ENCODE measurements at places on chromosomes 12 and 14.

DNA sequence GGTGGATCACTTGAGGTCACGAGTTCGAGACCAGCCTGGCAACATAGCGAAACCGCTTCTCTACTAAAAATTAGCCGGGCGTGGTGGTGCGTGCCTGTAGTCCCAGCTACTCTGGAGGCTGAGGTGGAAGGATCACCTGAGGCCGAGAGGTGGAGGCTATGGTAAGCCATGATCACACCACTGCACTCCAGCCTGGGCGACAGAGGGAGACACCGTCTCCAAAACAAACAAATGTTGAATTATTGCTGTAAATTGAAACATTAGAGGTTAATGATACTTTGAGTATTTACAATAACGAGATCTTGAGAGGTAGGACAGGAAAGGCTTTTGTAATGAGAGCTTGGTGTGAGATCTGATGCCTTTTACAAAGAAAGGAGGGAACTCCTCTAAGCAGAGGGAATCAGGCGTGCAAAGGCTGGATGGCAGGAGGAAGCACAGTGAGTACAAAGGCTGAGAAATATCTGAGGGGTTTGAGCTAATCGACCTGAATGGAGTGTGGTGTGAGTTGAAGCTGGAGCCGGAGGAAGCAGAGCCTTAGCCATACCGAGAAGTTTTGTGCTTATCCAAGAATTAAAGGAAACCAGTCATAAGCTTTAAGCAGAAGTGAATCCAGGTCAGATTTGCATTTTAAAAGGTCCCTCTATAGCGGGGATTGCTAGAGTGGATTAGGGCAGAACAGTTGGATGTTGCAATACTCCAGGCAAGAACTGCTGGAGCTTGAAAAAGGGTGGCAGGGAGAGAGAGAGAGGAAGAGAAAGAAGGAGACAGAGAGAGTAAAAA, 1.1 kb downstream of the RHNO1 start:
- DNase-seq = no peak

GRCh38 chr12:79267580-79267979, 403.0 kb downstream of the SYT1 start:
- DNase-seq = no peak

- DNase-seq = no peak
Measured at GRCh38 chr12:29782285-29782870, 1.4 kb downstream of the TMTC1 start.

DNA sequence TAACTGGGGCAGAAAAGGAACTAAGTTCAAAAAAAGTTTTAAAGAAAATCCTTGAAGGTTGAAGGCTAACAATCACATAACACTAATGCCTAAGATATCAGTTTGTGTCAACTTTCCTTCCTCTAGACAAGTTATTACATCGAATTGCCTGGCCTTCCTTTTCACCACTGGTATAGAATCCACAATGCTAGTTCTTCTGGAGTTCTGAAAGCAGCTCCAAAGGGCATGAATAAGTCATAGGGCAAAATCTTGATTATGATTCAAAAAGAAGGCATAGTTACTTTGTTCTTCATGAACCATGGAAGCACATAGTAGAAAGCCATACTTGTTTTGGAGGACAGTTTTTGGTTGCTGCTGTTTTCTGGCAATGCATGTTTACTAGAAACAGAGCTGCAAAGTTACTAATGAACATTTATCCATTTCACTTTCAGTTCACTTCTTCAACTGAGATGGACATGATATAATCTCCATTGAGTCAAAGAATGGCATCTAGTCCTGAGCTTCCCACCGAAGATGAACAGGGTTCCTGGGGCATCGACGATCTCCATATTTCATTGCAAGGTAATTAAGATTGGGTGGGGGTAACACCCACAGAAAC, 56.0 kb downstream of the SYNE2 start:
- no peak for DNase-seq

- no peak for DNase-seq
Measured at GRCh38 chr14:76676539-76676938, 84.7 kb upstream of the VASH1 start.

DNA sequence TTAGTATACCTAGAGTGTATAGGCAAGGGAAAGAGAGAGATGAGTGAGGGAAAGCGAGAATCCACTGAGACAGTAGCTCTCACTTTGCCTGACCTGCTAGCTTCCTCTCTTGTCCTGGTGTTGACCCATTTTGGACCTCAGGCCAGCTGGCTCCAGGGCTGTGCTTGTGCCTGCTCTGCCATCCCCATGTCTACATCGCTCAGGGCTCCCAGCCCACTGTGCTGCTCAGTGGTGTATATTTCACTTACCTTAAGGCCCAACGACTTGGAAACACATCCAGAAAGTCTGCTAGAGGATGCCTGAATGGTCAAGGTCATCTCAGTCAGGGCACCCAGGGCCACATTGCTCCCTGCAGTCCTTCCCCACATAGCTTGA, 964 bp upstream of the SERPINA4 start:
- no peak for DNase-seq

DNA sequence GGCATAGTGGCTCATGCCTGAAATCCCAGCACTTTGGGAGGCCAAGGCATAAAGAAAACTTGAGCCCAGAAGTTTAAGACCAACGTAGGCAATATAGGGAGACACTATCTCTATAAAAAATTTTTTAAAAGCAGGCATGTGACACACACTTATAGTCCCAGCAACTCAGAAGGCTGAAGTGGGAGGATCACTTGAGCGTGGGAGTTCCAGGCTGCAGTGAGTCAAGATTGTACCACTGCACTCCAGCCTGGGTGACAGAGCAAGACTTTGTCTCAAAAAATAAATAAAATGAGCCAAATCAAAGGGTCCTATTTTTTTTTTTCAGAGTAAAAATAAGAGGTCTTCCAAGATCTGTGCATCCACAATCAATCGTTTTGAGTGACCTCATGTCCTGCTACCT, 237.6 kb downstream of the SLC16A7 start:
- DNase-seq = no peak

- no peak for DNase-seq
Measured at GRCh38 chr12:17371491-17372215, 718.3 kb downstream of the RERGL start.
